Karpas-422 (cell line): ENCODE measurements at places on chromosomes 3 and 15. TPM values are rescaled to one million over a fixed set of nuclear protein-coding genes. Genes with fewer than 3 reads are reported as not detected.

The CEP19 gene
- 2.6 and 4.0 TPM in 2 replicates for total RNA-seq

The TRIM42 gene
- not detected in 2 replicates for total RNA-seq

The SLC9A9 gene
- total RNA-seq = 2.2 and 2.3 TPM in 2 replicates

The CKMT1B gene
- total RNA-seq = not detected in 2 replicates

The PLSCR2 gene
- total RNA-seq = 1.0 TPM in 1 of 2 replicates, not detected in the other

The DAZL gene
- total RNA-seq = not detected in 2 replicates

The CCR9 gene
- not detected in 2 replicates for total RNA-seq

The UROC1 gene
- total RNA-seq = not detected in 2 replicates

The NLGN1 gene
- total RNA-seq = not detected in 2 replicates

The DGKG gene
- 0.04 and 0.14 TPM in 2 replicates for total RNA-seq

The TIMMDC1 gene
- 94.1 and 105 TPM in 2 replicates for total RNA-seq

The GATA2 gene
- total RNA-seq = not detected in 2 replicates

The GOLGA8S gene
- not detected in 2 replicates for total RNA-seq
